ENCODE measurements at places on chromosomes 1 and 21. TPM values are rescaled to one million over a fixed set of nuclear protein-coding genes. Genes with fewer than 3 reads are reported as not detected.
A peak's percentile ranks its signal among the peaks of the same experiment; 100 is the strongest.

The MTARC2 gene
- 4.1 TPM for polyA plus RNA-seq

The SYT14 gene
- polyA plus RNA-seq = 0.01 TPM

The CHRM3 gene
- 0.07 TPM for polyA plus RNA-seq

The EIF3I gene
- polyA plus RNA-seq = 260 TPM

The LRRC8B gene
- 3.3 TPM for polyA plus RNA-seq

The CELA3A gene
- polyA plus RNA-seq = 2.2 TPM

The S100B gene
- polyA plus RNA-seq = 2.0 TPM

The NR0B2 gene
- 0.07 TPM for polyA plus RNA-seq

The C8B gene
- not detected for polyA plus RNA-seq

The IL20 gene
- not detected for polyA plus RNA-seq

GRCh38 chr21:46228345-46229051, at the start of gene LSS:
Gene LSS, minus strand, starts transcription at chr21:46228774. Its CDS starts 29 bp downstream, at chr21:46228745.
- DNase-seq = peak; percentile 99

DNA sequence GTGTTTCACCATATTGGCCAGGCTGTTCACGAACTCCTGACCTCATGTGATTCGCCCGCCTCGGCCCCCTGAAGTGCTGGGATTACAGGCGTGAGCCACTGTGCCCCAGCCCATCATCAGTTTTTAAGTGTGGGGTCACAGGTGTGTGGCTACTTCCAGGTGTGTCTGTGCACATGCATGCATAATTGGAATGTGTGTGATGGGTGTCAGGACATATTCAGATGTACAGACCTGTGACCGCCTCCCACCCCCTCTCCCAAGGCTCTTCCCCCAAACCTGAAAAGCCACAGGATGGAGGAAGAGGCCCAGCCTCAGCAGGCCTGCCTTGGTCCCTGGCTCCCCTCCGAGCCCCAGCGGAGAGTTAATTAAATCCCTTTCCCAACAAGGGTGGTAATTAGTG, 37.3 kb upstream of the CSF3R start:
- DNase-seq = no peak

DNA sequence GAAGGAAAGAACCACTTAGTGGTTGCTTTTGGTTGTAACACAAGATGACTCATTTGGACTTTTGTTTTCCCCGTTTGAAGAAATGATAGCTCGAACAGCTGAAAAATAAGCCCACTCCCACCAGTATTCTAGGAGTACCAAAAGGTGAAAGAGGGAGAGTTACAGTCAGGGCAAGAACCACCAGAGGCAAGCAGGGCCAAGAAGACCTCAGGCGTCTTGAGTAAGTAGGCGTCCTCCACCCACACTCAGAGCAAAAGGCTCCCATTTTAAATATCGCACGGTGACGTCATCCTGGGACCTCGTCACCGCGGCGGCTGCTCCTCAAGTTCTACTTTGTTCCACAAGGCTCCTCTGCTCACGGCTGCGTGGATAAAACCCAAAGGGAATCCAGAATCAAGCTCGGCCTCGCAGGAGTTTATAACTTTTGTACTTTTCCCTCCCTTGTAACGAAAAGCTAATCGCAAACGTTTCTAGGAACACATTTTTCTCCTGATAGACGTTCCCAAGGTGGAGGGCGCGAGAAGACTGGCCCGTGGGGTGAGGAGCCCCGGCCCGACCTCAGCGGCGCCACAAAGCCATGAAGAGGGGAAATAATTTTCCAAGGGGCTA, 1.2 kb downstream of the BTG3 start:
- DNase-seq = peak; percentile 79

DNA sequence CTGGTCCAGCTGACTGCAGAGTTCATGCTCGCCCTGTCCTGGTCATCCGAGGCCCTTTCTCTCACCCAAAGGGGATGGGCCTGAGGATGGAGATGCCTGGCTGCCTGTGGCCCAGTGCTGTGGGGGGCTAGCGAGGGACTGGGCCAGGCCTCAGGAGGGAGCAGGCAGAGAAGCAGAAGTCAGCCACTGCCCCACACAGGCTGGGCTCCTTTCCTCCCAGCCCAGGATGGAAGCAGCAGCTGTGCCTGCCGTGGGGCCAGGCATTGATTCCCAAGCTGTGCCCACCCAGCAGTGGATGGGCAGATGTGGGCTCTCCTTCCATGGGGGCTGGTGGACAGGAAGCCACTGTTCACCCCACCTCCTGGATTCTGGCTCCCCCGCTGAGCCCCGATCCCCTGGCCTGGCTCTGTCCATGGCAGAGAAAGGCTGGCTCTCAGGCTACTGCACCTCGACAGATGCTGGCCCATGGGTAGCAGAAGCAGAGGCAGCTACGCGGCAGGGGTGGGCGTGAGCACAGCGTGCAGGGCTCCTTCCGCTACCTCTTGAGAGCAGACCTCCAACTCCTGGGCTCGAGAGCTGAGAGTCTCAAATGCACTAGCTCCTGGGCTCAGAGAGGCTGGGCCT, 24.6 kb downstream of the RUNX3 start:
- no peak for DNase-seq

- DNase-seq = no peak
These were observed 121.0 kb upstream of the CXADR start for GRCh38 chr21:17391811-17392340.

DNA sequence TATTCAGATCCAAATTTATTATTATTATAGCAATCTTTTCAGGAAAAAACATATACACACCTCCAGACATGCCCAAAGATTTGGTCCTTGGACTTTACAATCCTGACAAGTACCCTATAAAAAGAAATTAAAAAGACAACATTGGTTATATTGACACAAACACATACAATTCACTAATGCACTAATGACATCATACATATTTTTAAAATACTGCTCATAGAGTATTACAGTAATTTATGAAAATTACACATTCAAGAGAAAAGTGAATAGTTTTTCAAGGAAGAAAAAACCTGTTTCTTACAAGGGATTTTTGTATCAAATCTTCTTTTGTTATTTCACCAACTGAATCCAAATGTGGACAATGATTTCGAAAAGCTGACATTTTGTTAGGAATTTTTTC, 18.3 kb downstream of the USP33 start:
- DNase-seq = no peak

GRCh38 chr1:62076286-62076685, 118.4 kb upstream of the L1TD1 start:
- no peak for DNase-seq

- DNase-seq = peak; percentile 82
These were observed 80.5 kb upstream of the BMP8A start for GRCh38 chr1:39410915-39411436.

GRCh38 chr1:19210772-19211549, 895 bp upstream of the UBR4 start:
- no peak for DNase-seq

DNA sequence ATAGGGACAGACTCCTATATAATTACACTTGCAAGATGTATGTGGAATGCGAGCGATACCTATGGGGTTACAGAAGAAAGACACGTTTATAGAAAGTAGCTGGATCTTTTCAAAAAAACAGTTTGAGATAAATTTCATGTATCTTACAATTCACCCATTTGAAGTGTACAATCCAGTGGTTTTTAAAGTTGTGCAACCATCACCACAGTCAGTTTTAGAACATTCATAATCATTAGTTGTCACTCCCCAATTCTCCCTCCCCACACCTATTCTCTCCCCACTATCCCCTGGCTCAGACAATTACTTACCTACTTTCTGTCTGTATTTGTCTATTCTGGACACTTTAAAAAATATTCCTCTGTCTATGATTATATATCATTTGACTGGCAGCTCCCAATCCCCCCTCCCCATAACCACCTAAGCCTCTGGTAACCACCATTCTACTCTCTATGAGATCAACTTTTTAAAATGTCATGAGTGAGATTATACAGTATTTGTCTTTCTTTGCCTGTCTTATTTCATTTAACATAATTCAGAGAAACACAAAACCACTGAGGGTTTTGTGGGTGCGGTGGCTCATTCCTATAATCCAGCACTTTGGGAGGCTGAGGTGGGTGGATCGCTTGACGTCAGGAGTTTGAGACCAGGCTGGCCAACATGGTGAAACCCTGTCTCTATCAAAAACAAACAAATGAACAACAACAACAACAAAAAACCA, 39.1 kb downstream of the MRPS6 start:
- no peak for DNase-seq

GRCh38 chr1:54126271-54126815, 26.5 kb downstream of the CDCP2 start:
- DNase-seq = no peak

DNA sequence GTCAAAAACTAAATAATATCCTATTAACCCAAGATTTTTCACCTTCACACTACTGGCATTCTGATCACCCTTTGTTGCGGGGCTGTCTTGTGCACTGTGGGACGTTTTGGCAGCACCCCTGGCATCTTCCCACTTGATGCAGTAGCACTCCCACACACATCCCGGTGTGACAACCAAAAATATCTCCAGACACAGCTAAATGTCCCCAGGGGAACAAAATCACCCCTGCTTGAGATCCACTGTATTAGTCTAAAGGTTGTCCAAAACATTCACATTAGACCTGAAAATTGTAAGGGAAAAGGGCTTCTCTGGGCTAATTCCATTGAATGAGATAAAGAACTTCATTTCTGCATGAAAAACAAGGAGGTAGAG, 37.8 kb downstream of the PLEKHO1 start:
- DNase-seq = no peak

DNA sequence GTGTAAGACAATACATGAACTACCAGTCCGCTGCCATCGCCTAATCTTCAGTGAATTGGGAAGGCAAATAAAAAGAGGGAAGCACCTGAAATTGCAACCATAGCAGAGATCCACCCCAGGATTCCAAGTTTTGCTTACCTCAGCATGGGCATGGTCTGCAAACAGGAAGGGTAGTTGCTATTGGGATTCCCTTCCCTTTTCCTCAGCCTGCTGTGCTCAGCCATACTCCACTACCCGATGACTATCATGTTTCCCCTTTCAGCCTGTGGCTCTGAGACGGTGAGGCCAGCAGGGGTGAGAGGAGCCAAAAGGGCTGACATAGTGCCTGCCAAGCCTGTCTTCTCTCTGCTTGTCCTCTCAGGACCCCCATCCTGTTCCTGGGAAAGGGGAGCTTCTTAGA, 64.2 kb downstream of the GPR137B start:
- no peak for DNase-seq

- DNase-seq = no peak
These were observed 220.0 kb downstream of the SETD4 start for GRCh38 chr21:35840197-35840799.

GRCh38 chr1:41485605-41486004, 1.1 kb upstream of the EDN2 start:
- no peak for DNase-seq

- DNase-seq = no peak
These were observed 135.6 kb upstream of the GJB5 start for GRCh38 chr1:34619256-34619655.

DNA sequence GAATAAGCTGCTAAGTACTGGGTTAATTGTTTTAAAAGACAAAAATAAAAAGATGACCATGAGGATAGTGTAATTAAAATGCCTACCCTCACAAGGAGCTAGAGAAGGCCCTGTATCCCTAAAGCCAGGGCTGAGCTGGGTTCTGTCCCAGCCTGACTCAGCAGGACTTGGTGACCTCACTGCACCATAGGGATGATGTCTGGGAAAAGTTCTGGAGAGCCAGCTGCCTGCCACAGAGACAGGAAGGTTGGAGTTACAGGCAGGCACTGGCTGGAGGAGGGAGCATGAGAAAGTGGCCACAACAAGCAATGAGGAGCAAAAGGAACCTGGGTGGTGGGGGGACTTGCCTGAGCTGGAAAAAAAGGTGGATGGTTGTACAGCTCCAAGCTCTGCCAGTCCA, 5.7 kb upstream of the TNR start:
- DNase-seq = no peak

GRCh38 chr1:96756789-96757188, 35.2 kb downstream of the PTBP2 start:
- no peak for DNase-seq

GRCh38 chr1:169308313-169309039, 59.1 kb downstream of the NME7 start:
- DNase-seq = no peak

- no peak for DNase-seq
These were observed 31.8 kb upstream of the OLIG2 start for GRCh38 chr21:32993894-32994293.

GRCh38 chr1:39737546-39738169, 1.0 kb upstream of the PPIE start:
- no peak for DNase-seq

- DNase-seq = no peak
These were observed 6.1 kb upstream of the C4BPA start for GRCh38 chr1:207097871-207098324.

GRCh38 chr1:219566951-219567947, 45.7 kb downstream of the ZC3H11B start:
- no peak for DNase-seq

GRCh38 chr1:212864201-212864600, 6.1 kb downstream of the FLVCR1 start:
- DNase-seq = no peak

DNA sequence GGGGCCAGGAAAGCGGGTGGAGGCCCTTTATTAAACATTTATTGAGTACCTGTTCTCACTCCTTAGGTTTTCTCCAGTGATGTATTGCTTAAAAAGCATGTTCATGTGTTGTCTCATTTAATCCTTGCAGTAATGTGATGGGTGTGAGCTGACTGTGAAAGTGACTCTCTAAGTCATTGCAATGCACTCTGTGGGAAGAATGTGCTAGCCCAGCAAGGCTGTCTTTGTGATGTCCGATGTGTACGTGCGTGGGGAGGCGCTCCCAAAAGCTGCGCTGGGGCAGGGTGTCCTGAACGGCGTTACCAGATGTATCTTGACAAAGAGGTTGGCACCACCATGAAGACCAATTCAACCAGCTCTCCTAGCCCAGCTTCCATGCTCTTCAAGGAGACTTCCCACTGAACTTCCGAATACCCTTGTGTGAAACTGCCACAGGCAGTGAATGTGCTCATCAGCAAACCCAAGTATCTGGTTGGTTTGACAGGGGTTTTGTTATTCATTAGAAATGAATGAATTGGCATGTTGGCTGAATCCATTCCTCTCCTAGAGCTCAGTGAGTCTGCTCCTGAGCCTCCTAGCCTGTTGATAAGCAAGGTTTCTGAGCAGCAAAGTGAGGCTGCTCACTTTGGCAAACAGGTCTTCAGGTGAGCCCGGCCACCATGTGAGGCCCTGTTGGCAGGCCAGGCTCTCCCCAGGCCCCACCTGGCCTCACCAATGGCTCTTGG, 28.0 kb downstream of the NUAK2 start:
- DNase-seq = no peak

GRCh38 chr21:33432496-33432895, 29.3 kb downstream of the IFNGR2 start:
- DNase-seq = no peak

- no peak for DNase-seq
These were observed 189.7 kb downstream of the SEC16B start for GRCh38 chr1:177780096-177780700.
